ENCODE measurements at places on chromosomes 11 and 22.

GRCh38 chr11:83680321-83680720, 394.2 kb upstream of the CCDC90B start:
- no peak for DNase-seq

GRCh38 chr11:83002522-83002921, 69.2 kb downstream of the RAB30 start:
- DNase-seq: no peak

DNA sequence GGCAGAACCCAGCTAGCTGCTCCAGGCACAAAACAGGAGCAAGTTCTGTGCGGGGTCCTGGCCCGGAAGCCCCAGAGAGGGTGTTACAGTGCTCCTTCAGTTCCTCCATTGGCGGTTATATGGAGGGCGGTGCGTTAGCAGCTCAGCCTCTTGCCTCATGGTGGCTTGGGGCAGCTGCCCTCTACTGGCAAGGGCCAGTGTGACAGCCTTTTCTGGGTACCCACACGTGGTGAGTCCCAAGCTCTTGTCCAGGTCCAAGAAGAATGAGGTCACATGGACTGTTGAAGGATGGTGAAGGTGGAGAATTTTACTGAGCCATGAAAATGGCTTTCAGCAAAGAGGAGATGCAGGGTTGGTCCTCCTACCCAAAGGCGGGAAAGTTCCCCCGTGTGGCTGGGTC, 100.5 kb downstream of the WT1 start:
- no peak for DNase-seq

GRCh38 chr11:23540101-23540561, 679.9 kb upstream of the CCDC179 start:
- DNase-seq: peak; percentile 35

GRCh38 chr11:84634309-84634708, 992.8 kb downstream of the DLG2 start:
- no peak for DNase-seq

- no peak for DNase-seq
Observed at GRCh38 chr11:114075891-114076441, 16.5 kb downstream of the ZBTB16 start.

- no peak for DNase-seq
Observed at GRCh38 chr11:8735094-8735493, 52.5 kb downstream of the RPL27A start.

DNA sequence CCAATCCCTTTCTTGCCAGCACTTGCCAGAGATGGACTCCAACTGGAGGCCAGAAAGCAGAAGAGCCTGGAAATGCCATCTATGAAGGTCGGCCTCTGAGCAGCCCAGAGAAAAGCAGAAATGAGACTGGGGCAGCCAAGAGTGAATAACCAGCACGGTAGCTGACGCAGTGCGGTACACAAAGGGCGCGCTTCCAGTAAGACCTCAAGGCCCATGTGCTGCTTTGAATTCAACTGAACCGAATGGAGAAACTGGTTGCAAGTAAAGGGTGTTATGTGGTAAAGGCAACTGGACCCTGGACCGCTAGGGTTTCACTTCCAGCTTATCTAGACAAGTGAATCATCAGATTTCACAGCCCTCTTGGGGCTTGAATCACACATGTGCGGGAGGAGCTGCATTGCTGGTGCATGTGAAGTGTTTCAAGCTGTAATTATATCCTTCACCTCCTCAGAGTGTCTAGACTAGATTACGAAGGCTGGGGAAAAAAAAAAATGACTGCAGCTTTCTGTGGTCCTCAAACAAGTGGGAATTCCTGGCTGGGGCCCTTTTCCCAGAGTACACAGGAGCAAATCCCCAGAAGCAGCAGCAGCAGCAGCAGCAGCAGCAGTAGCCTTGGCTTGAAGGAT, 128.9 kb downstream of the CCDC34 start:
- DNase-seq: no peak

DNA sequence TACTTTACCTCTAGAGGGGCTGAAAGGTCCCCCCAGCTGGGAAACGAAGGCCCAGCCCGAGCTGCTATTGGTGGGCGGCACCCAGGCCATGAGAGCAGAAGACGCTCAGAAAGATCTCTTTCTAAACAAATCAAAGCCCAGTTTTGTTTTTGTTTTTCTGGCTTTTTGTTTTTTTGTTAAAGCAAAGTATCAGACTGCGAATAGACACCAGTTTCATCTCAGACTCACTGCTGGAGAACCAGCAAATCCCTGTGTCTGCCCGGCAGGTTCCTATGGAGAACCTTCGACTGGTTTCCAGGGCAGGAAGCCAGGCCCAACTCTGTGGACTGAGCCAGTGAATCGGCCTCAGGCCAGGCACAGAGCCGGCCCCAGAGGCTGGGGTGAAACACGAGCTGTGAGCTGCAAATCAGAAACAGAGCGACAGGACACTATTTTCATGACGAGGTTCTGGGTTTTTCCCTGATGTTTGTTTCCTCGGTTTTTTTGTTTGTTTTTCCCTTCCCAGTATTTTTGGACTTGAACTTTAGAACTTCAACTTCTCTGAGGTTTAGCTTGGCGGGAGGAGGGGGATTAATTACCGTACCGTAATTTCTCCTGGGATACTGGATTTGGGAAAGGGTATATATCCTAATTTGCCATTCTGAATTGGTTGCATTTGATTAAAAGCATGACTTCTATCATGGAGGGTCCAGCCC, 16.0 kb upstream of the B4GALNT4 start:
- no peak for DNase-seq

DNA sequence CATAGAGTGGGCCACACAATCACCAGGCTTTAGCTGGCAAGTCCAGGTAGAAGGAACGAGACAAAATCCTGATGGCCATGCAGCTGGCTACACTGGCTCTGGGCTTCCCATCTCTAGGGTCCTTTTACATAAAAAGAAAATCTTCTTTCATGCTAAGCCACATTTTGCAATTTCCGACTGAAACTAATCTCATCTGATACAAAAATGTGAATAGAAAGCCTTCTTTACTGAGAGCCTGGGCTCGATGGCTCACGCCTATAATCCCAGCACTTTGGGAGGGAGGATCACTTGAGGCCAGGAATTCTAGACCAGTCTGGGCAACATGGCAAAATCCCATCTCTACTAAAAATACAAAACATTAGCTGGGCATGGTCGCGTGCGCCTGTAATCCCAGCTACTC, 67.2 kb downstream of the MICAL3 start:
- DNase-seq: no peak

DNA sequence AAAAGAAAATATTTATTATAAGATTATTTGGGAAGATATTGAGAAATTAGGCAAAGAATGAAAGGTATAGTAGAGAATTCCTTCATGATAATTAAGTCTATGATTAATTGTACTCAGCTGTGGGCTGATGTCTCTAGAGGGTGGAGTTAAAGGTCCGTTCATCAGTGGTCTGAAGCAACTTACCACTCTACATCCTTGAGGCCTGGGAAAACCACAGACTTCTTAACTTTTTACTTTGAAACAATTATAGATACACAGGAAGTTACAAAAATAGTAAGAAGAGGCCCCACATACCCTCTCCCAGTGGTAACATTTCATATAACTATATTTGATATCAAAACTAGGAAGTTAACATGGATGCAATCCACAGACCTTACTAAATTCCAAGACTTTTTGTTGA, 167.0 kb upstream of the NECTIN1 start:
- no peak for DNase-seq

- no peak for DNase-seq
Observed at GRCh38 chr11:83002053-83002452, 69.6 kb downstream of the RAB30 start.

- DNase-seq: no peak
Observed at GRCh38 chr11:133898770-133899115, 53.4 kb upstream of the SPATA19 start.

GRCh38 chr11:75766443-75767227, 1.9 kb upstream of the DGAT2 start:
- DNase-seq: no peak

DNA sequence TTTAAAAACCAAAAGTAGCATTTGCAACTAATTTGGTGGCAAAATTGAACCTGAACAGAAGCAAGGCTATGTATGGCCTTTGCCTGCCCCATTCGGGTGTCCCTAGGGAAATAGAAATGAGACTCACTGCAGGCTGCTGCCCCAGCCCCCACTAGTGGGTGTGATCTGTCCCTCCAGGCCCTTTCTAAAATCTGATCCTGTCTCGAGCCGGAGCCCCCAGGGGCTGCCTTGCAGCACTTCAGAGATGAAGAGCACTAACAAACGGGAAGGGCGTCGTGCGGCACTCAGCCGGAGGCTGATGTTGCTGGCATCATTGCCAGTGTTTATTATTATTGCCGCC, 43.2 kb downstream of the CD82 start:
- no peak for DNase-seq

DNA sequence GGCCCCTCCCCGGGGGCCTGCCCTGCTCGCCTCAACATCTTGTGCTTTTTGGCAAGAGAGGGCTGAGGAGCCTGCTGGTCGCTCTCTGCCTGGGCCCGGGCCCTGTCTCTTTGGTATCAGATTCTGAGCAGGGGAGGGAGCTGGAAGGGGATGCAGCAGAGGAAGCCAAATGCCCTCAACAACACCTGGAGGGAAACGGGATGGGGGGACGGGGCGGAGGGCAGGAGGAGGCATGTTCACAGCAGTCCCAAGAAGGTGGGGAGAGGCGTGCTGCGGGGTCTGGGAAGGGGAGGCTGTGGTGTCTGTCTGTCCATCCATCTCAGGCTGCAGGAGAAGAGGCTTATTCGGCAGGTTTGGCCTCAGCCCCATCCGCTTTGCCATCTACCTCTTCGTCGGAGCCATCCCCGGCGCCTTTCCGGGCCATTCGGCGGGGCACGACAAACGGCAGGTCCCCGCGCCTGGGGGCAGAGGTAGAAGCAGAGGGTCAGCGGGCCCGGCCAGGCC, 29.4 kb downstream of the APOL1 start:
- DNase-seq: no peak

DNA sequence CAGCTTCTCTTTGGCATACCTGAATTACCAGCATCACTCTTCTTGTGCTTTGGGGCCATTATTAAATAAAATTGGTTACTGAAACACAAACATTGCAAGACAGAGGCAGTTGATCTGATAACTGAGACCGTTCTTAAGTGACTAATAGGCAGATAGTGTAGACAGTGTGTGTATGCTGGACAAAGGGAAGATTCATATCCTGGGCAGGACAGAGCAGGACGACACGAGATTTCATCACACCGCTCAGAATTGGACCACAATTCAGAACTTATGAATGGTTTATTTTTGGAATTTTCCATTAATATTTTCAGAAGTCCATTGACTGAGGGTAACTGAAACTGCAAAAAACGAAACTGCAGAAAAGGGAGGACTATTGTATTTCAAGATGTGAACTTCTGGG, 68.6 kb downstream of the LDLRAD3 start:
- DNase-seq: no peak

DNA sequence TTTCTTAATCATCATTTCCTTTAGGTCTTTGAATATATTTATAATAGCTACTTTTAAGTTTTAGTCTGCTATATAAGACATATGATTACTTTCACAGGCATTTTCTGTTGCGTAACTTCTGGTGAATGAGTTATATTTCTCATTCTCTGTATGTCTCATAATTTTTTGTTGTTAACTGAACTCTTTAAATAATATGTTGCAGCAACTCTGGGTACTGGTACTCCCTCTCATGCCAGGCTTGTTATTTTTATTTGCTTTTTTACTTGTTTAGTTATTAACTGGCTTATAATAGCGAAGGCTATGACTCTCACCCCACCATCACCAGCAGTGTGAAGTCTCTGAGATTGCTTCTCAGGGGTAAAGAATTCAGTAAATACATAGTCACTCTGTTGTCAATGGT, 524.2 kb upstream of the CHORDC1 start:
- no peak for DNase-seq

GRCh38 chr11:88354912-88355311, 17.4 kb upstream of the CTSC start:
- DNase-seq: peak; percentile 40

- no peak for DNase-seq
Observed at GRCh38 chr22:32722441-32722840, 79.1 kb upstream of the TIMP3 start.

DNA sequence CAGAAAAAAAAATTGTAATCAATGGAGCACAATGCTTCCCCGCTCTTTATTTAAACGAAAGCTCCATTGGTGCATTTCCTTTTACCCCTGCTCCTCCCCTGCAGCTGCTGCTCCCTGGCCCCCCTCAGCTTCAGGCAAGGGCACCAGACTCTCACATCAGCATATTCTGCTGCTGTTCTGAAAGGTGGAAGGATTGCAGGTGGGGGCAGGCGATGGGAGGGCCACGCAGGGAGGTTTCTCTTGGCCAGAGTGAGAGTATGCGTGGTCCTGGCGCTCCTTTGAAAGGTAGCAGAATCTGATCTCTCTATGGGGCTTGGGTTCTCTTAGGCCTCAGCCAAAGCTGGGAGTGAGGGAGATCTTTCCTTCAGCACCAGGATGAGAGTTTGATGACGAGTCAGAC, 240.9 kb upstream of the CADM1 start:
- DNase-seq: no peak

DNA sequence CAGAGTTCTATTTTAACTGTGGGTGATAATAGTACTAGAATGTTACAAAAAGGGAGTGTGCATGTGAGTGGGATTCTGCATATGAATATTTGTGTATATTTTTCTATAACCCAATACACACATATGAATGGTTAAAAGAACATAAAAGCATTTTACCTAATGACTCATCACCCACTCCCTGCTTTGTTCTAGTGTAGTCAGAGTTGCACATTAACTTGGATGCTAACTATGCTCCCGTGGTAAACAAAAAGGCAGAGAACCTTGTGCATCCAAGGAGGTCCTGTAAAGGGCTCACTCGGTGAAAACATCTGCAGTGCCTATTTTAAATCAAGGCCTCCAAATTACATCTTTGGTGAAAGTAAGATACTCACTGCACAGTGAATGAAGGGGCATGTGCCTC, 1289.4 kb downstream of the LRRC4C start:
- no peak for DNase-seq

- no peak for DNase-seq
Observed at GRCh38 chr11:64299847-64300648, at the start of gene CATSPERZ. CATSPERZ (plus strand) TSS chr11:64300358; CDS start chr11:64300411, 53 bp downstream.

DNA sequence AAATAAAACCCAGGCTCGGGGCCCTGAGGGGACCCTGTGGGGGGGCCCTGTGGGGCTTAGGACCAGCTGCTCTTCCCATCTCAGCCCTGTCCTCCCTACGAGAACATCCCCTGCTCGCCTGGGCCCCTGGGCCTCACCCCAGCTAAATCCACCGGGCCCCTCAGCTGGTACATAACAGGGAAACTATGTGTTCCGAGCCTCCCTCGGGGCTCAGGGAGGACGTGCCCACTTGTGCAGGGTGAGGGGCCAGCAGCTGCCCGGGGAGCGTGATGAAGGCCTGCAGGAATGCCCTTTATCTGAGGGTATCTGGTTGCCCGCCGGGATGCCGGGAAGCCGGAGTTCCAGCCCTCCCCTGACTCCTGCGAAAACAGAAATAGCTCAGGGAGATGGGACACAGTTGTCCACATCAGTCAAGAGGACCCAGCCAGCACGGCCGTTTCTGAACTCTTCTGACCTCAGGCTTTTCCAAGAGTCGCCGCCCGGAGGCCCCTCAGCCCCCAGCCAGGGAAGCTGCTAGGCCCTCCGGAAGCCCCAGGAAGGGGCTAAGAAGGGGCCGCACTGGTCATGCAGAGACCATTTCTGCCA, 20.6 kb downstream of the MRPL23 start:
- DNase-seq: no peak
